ENCODE measurements at places on chromosomes 11 and 22.

DNA sequence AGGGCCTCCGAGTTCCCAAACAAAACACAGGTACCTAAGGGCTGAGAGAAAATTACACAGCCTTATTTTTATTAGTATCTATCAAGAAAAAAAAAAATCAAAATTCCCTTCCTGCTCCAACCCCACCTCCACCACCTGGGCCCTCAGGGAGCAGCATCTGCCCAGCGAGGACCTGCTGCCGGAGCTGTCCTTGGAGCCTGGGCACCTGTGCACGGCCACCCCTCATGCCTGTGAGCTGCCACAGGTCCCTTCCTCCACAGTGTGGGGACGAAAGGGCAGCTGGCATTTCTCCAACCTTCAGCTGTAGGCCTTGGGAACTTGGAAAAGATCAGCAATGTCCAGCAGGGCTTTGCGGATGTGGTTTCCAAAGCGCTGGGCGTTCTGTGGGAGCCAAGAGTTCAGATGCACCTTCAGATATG is 6.3 kb upstream of the SYCE3 start:
- no peak for DNase-seq

- DNase-seq, result no peak
Observed at GRCh38 chr11:93199616-93200015, 1.8 kb upstream of the SLC36A4 start.

DNA sequence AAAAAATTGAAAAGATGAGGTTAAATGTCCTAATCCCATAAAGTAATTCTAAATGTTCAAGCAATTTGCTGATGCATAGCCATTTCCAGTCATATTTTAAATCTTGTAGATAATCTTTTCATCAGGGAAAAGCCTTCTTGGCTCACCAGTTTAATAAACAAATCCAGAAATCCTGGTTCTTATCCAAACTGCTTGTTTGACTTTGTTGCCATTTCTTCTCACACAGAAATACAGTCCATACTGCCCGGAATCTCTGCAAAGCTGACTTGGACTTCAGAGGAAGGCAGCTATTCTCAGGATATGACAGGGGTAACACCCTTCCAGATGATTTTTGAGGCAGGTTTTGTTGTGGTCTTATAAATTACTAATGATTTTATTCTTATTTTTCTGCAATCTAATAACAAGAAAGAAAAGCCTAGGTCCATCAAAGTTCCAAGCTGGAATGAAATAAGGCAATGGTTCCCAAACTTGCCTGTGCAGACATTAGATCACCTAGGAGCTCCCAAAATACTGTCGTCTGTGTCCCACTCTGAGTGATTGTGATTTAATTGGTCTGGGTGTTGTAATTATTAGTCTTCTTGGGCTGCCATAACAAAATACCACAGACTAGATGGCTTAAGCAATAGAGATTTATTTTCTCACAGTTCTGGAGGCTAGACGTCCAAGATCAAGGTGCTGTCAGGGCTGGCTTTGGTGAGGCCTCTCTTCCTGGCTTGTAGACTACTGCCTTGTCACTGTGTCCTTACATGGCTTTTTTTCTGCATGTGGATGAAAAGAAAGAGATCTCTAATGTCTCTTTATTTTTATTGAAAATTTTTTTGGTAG is 55.1 kb upstream of the RCE1 start:
- DNase-seq, result no peak

- no peak for DNase-seq
Observed at GRCh38 chr22:33418484-33418883, 360.3 kb upstream of the SYN3 start.

GRCh38 chr11:86360775-86361395 is 13.8 kb upstream of the CCDC81 start:
- no peak for DNase-seq

Data from hippocampal formation (tissue), 2 donors.